Psoas muscle (tissue), 8 donors: ENCODE measurements at places on chromosomes 5 and 9. TPM values are rescaled to one million over a fixed set of nuclear protein-coding genes. Genes with fewer than 3 reads are reported as not detected.

GRCh38 chr5:39394946-39395345 lies 29.8 kb downstream of the DAB2 start:
- H3K4me3 ChIP-seq, result no peak overlapping the region
- peaks cover 22% of the 10 kb centered on the region for H3K4me1 ChIP-seq
- H3K36me3 ChIP-seq, result peaks cover 39% of the 10 kb centered on the region

DNA sequence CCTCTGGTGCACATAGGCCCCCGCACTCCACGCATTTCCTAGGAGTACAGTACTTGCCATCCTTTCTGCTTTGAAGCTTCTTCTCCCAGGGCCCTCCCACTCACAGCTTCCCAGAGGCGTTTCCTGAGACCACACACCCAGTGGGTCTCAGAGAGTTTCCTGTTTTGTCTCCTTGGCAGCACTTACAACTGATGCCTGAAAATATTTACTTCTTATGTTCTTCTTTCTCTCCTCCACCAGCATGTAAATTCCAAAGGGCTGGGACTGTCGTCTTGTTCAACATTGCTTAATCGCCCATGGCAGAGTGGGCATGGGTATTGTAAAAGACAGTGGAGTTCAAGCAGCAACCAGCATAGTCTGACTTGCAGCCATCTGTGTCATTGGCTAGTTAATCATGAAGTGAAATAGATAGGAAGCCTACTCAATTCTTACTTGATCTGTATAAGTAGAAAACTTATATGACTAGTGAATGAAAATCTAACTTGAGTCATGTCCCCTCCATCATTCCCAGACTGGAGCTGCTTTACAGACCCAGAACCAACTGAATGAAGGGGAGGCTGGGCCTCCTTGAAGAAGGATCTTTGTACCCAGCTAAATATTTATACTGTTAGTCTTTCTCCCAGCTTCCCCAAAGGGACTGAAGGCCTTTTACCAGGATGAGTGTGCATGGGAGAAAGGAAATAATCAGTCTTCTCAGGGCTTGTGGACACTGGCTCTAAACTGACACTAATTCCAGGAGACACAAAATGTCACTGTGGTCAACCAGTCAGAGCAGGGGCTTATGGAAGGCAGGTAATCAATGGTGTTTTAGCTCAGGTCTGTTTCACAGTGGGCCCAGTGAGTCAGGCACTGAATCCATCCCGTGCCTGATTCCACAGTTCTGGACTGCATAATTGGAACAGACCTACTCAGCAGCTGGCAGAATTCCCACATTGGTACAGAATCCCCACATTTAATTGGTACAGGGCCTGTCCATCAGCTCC lies 116.4 kb downstream of the SV2C start:
- H3K27ac ChIP-seq, result no peak overlapping the region
- no peak for DNase-seq
- H3K27me3 ChIP-seq, result peaks cover 4% of the 10 kb centered on the region
- no peaks in the 10 kb centered on the region for H3K4me1 ChIP-seq
- no peaks in the 10 kb centered on the region for H3K36me3 ChIP-seq

DNA sequence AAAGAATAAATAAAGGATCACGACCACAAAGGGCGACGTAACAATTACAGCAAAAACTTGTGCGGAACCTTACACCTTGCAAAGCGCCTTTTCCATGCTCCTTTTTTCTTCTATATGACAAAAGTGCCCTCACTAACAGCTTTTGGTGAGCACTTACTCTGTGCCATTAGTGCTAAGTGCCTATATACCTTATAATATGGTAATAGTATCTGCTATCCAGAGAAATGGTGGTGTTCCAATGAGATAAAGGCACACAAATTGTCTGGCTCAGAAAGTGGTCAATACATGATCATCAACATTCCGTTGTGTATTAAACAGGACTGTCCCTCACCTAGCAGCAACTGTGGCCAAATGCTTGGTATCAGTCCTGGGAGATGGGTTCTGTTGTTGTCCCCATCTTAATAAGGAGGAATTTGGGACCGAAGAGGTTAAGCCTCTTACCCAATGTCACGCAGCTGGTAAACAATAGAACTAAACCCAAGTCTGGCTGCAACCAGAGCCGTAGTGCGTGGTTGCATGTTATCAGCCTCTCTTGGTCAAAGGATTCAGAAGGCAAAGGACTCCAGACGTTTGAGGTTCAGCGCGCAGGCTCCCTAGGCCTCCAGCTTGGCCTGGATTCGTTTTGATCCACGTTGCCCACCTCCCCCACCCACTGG lies 564 bp upstream of the TOR2A start:
- H3K4me1 ChIP-seq, result peaks cover 19% of the 10 kb centered on the region
- no peak for DNase-seq
- H3K27me3 ChIP-seq, result peaks cover 1% of the 10 kb centered on the region

GRCh38 chr9:126844085-126844484 lies 16.4 kb upstream of the ZBTB34 start:
- DNase-seq, result no peak
- H3K27ac ChIP-seq, result peak overlapping the region; percentile 20
- no peak overlapping the region for H3K4me3 ChIP-seq
- H3K27me3 ChIP-seq, result no peaks in the 10 kb centered on the region
- H3K36me3 ChIP-seq, result no peaks in the 10 kb centered on the region

DNA sequence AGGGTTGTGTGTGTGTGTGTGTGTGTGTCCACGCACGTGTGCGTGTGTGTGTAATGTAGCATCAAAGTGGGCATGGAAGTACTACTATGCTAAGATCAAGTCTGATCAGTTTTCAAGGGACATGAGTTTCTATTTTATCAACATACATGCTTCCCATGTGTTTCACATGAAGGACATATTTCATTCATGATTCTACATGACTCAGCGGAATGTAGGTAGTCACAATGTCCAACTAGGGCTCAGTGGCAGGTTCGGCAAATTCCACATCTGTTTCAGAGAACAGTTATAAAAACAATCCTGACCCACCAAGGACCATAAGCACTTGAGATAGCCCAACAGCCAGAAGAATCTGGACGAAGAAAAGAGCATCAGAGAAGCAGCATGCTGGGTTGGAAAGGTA lies 148.3 kb downstream of the SPOCK1 start:
- no peak overlapping the region for H3K4me3 ChIP-seq
- H3K27ac ChIP-seq, result no peak overlapping the region
- no peaks in the 10 kb centered on the region for H3K27me3 ChIP-seq
- no peaks in the 10 kb centered on the region for H3K36me3 ChIP-seq

- no peak for DNase-seq
- no peaks in the 10 kb centered on the region for H3K4me1 ChIP-seq
- H3K27me3 ChIP-seq, result no peaks in the 10 kb centered on the region
- no peak overlapping the region for H3K27ac ChIP-seq
Measured at GRCh38 chr5:7794311-7794710, 56.6 kb downstream of the CFAP90 start.

GRCh38 chr5:1010181-1010510 lies 1.5 kb downstream of the NKD2 start:
- H3K36me3 ChIP-seq, result no peaks in the 10 kb centered on the region
- no peaks in the 10 kb centered on the region for H3K4me1 ChIP-seq
- H3K27me3 ChIP-seq, result peaks cover 13% of the 10 kb centered on the region
- H3K27ac ChIP-seq, result no peak overlapping the region
- no peak overlapping the region for H3K4me3 ChIP-seq
- DNase-seq, result peak; percentile 14

PCDHB14 gene
- 0.75 TPM for total RNA-seq

SLC36A2 gene
- 37.4 TPM for total RNA-seq

PCDHA11 gene
- not detected for total RNA-seq

OTP gene
- not detected for total RNA-seq

GRCh38 chr5:170611449-170612090 lies 107.8 kb downstream of the KCNIP1 start:
- no peaks in the 10 kb centered on the region for H3K27me3 ChIP-seq
- no peaks in the 10 kb centered on the region for H3K4me1 ChIP-seq
- H3K27ac ChIP-seq, result no peak overlapping the region
- no peak for DNase-seq
- no peaks in the 10 kb centered on the region for H3K36me3 ChIP-seq
- H3K4me3 ChIP-seq, result no peak overlapping the region

- H3K36me3 ChIP-seq, result peaks cover 58% of the 10 kb centered on the region
- H3K4me3 ChIP-seq, result no peak overlapping the region
- H3K4me1 ChIP-seq, result peaks cover 19% of the 10 kb centered on the region
- H3K27ac ChIP-seq, result no peak overlapping the region
Measured at GRCh38 chr5:77707791-77708190, 68.3 kb downstream of the TBCA start.

DNA sequence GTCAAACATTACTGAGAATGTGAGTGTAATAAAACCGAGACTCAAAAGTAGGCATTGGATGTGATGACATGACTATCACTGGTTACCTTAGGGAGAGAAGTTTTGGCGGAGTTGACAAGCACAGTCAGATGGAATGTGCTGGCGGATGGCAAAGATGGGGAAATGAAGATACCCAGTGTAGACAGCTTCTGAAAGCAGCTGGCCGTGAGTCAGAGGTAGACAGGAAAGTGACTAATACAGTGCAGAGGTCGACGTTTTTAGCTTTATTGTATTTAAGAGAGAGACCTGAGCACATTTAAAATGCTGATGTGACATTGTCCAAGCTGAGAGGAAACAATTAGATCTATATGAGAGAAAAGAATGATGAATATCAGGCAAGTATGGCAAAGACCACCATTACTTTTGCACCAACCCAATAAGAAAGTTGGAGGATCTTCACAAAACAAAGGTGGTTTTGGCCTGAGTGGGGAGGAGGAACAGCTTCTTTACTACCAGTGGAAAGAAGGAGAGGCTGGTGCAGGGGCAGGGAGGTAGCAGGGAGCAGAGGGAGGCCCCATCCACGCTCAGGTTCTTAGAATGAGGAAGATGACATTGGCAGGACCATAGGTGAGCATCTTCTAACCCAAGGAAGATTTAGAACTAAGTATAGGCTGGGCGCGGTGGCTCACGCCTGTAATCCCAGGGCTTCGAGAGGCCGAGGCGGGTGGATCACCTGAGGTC lies 36.7 kb upstream of the KCNIP1 start:
- no peak overlapping the region for H3K27ac ChIP-seq
- no peak for DNase-seq
- H3K27me3 ChIP-seq, result peaks cover 8% of the 10 kb centered on the region
- no peak overlapping the region for H3K4me3 ChIP-seq
- H3K4me1 ChIP-seq, result no peaks in the 10 kb centered on the region

GRCh38 chr5:76425928-76426804 lies 23.1 kb downstream of the IQGAP2 start:
- H3K36me3 ChIP-seq, result no peaks in the 10 kb centered on the region
- no peak overlapping the region for H3K27ac ChIP-seq
- H3K4me1 ChIP-seq, result no peaks in the 10 kb centered on the region
- no peak for DNase-seq
- no peaks in the 10 kb centered on the region for H3K27me3 ChIP-seq

ECM2 gene
- 4.5 TPM for total RNA-seq

GRCh38 chr5:77644371-77645157 lies 6.1 kb upstream of the OTP start:
- H3K27ac ChIP-seq, result no peak overlapping the region
- peak overlapping the region; percentile 33 for H3K4me3 ChIP-seq
- DNase-seq, result no peak
- no peaks in the 10 kb centered on the region for H3K36me3 ChIP-seq
- H3K4me1 ChIP-seq, result peaks cover 9% of the 10 kb centered on the region

IER5L gene
- total RNA-seq, result 4.1 TPM

MEGF10 gene
- 10.2 TPM for total RNA-seq

DNA sequence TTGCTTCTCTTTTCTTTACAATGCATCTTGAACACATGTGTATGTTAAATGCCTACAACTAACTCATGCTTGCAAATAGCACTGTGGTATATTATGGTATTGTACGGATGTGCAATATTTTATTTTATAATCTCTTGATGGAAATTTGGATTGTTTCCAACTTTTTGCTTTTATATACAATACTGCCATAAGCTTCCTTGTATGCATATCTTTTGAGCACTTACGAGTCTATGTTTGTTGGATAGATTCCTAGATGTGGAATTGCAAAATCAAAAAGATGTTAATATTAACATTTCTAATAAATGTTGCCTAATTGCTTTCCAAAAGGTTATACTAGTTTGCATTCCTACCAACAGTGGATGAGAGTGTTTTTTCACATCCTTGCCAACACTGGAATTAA lies 3.4 kb upstream of the GALNT12 start:
- no peaks in the 10 kb centered on the region for H3K36me3 ChIP-seq
- no peak overlapping the region for H3K4me3 ChIP-seq
- DNase-seq, result no peak
- peaks cover 8% of the 10 kb centered on the region for H3K4me1 ChIP-seq
- no peak overlapping the region for H3K27ac ChIP-seq

- peak; percentile 33 for DNase-seq
- no peak overlapping the region for H3K4me3 ChIP-seq
- no peaks in the 10 kb centered on the region for H3K27me3 ChIP-seq
- H3K27ac ChIP-seq, result peak overlapping the region; percentile 92
- H3K4me1 ChIP-seq, result peaks cover 40% of the 10 kb centered on the region
- no peaks in the 10 kb centered on the region for H3K36me3 ChIP-seq
Measured at GRCh38 chr9:129494113-129494789, 126.7 kb downstream of the C9orf50 start.

- DNase-seq, result no peak
- no peak overlapping the region for H3K4me3 ChIP-seq
- H3K36me3 ChIP-seq, result no peaks in the 10 kb centered on the region
- no peak overlapping the region for H3K27ac ChIP-seq
Measured at GRCh38 chr9:119332522-119332921, 36.7 kb downstream of the BRINP1 start.
